T47D (cell line): ENCODE measurements at places on chromosomes 3 and 15.
A peak's percentile ranks its signal among the peaks of the same experiment; 100 is the strongest.

DNA sequence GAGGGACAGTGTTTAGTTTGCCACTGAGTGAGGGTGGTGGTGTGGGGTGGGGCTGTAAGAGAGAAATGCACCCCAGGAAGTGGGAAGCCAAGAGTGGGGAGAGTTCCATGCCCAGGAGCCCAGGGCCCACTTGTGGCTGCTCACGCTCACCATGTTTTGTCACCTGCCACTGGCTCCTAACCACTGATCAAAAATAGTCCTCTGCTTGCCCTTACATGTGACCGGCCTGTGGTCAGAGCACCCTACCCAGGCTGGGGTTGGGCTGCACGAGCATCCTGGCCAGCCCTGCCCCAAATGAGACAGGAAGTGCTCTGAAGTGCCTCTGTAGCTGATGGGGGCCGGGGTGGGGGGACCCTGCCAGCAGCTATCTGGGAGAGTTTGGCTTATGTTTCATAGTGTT lies 216.3 kb downstream of the RPLP1 start:
- no peak for DNase-seq

GRCh38 chr15:82132742-82133141 lies 86.9 kb upstream of the MEX3B start:
- no peak for DNase-seq

- peak; percentile 62 for DNase-seq
Measured at GRCh38 chr3:159828542-159828943, 160.1 kb upstream of the IL12A start.

DNA sequence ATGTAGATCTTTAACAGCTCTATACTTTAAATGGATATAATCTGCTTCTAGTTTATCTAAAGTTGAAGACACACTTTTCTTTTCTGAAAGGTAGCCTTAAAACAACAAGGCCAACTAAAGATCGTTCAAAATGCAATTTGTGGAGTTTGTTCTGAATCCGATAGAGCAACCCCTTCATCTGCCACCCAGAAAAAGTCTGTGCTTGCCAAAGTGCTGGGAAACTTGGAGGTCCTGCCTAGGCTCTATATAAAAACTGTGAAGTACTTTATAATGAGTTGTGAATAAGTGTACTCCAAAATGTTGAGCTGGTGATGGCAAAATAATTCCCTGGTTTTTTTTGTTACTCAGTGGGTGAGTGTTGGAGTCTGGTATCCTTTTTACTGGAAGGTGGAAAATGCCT lies 12.5 kb downstream of the GLDN start:
- no peak for DNase-seq

DNA sequence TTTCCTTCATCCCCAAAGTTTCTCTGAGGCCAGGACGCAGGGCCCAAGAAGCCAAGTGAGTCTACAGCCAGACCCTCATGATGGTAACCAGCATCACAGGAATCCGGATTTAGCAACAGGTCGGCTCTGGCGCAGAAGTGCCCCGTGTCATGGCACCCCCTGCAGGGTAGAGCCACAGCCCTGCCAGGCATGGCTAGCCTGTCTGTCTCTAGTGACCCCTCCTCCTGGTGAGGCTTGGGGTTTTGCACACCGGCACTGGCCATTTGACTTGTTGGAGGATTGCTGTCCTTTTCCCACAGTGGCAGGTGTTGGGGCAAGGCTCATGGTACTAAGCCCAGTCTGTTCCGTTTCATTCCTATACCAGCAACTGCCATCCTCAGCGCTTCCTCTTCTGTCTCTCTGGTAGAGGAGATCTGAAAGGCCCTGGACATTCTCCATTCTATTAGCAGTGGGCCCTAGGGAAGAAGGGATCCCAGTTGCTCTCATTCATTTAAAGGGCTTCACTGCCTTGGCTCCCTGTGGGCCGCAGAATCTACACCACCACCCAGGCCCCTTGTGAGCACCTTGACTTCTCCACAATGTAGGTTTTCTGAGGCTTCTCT lies 9.4 kb upstream of the CHAC1 start:
- no peak for DNase-seq

DNA sequence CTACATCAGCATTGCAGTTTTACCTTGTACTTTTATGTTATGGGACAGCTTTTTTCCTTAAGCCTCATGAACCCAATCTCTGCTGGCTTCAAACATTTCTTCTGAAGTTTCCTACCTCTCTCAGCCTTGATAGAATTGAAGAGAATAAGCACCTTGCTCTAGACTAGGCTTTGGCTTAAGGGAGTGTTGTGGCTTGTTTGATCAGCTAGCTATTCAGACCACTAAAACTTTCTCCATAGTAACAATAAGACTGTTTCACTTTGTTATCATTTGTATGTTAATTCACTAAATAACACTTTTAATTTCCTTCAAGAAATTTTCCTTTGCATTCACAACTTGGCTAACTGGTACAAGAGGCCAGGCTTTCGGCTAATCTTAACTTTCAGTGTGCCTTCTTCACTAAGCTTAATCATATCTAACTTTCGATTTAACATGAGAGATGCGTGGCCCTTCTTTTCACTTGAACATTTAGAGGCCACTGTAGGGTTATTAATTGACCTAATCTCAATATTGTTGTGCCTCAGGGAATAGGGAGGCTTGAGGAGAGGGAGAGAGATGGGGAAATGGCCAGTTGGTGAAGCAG lies 8.1 kb upstream of the TIGIT start:
- no peak for DNase-seq

- no peak for DNase-seq
Measured at GRCh38 chr3:61890586-61890985, 329.2 kb downstream of the PTPRG start.

- DNase-seq: no peak
Measured at GRCh38 chr15:38507570-38507969, 53.6 kb downstream of the FAM98B start.

GRCh38 chr3:197038679-197039462 lies 9.3 kb upstream of the MELTF start:
- DNase-seq: no peak

GRCh38 chr3:36893137-36893557 lies 51.7 kb downstream of the TRANK1 start:
- no peak for DNase-seq

DNA sequence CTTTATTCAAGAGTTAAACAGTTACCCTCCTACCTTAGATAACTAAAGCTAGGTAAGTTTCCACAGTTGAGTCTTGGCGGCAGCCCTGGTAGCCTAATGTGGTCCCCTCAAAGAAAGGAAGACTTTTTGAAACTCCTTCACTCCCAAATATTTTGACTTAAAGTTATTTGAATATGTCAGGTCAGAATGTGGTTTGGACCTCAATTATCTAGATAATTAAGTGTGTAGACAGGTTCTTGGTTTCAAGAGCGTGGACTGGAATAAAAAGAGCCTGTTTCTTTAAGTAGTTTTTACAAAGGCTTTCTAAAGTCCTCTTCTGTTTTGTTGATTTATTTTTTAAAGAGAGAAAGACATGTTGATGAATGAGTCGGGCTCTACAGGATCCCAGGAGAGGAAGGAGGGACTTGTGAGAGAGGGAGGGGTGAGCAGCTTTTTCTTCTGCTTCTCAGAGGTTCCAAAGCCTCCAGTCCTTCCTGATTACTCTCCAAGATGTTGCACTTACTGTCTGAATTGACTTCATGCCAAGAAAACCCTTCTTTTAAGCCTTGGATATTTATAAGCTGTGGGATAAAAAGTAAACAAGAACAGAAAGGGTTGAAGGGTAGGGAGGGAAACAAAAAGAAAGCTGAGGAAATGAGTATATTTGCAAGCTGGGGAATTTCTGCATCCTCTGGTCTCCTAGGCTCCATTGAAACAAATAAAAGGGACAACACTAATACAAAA lies 457.4 kb downstream of the IGSF11 start:
- no peak for DNase-seq

GRCh38 chr3:75395580-75396315 lies 268.4 kb upstream of the FRG2C start:
- no peak for DNase-seq

DNA sequence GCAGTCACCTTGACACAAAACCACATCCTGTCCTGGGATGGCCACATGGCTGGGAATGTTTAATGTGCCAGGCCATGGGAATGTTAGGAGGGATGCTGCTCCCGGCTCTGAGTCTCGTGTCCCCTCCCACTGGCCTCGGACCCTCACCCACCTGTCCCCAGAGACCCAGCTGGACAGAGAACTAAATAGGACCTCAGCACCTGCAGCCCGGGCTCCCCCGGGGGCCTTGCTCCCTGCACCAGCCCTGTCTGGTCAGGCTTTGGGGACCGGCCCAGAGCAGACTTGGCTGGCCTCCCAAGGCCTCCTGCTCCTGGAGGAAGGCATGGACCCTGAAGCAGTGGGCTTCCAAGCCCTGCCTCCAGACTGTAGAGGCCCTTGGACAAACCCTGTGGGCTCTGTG lies 100.0 kb upstream of the IQSEC1 start:
- DNase-seq: no peak

- no peak for DNase-seq
Measured at GRCh38 chr15:66850996-66851310, 148.9 kb downstream of the SMAD6 start.

GRCh38 chr3:36647423-36647853 lies 116.9 kb downstream of the DCLK3 start:
- DNase-seq: no peak

DNA sequence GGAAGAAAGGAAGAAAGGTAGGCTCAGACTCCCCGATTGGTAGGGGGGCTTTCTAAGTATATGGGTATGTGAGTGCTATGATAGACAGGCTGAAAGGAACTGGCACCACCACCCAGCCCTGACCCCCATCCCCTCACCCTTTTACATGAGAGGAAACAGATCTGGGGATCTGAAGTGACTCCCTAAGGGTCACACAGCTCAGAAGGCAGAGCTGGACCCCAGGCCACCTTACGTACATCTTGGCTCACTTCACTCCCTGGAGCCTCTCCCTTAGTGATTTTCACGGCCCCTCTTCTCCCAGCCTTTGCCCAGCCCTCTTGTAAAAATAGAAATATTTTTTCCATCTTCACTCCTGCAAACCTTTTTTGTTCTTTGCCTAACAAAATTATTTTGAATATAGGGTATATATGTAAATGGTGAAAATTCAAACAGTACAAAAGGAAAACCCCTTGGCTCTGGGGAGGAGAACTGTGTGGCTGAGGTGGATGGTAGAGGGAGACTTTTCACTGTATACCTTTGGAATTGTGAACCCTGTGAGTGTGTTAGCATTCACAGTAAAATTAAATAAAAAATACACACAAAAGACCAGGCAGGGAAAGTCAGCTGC lies 34.8 kb upstream of the POLG start:
- no peak for DNase-seq

DNA sequence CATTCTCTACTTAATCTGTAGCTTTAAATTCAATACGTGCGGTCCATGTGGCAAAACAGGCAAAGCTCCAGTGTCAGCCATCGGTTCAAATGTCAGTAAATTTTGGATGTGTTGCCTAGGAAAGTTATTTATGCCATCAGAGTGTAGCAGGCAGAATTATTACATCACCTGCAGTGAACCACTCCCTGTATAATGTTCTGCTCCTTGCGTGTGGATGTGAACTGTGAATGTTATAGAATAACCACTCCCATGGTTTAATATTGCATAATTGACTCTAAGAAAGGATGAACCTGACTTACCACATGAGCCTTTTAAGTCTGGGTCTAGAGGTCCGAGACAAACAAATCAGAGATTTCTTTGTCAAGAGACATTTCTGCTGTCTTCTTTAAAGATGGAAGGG lies 145.5 kb downstream of the GOLIM4 start:
- DNase-seq: no peak

- peak; percentile 67 for DNase-seq
Measured at GRCh38 chr3:197103766-197104165, 74.1 kb upstream of the MELTF start.

DNA sequence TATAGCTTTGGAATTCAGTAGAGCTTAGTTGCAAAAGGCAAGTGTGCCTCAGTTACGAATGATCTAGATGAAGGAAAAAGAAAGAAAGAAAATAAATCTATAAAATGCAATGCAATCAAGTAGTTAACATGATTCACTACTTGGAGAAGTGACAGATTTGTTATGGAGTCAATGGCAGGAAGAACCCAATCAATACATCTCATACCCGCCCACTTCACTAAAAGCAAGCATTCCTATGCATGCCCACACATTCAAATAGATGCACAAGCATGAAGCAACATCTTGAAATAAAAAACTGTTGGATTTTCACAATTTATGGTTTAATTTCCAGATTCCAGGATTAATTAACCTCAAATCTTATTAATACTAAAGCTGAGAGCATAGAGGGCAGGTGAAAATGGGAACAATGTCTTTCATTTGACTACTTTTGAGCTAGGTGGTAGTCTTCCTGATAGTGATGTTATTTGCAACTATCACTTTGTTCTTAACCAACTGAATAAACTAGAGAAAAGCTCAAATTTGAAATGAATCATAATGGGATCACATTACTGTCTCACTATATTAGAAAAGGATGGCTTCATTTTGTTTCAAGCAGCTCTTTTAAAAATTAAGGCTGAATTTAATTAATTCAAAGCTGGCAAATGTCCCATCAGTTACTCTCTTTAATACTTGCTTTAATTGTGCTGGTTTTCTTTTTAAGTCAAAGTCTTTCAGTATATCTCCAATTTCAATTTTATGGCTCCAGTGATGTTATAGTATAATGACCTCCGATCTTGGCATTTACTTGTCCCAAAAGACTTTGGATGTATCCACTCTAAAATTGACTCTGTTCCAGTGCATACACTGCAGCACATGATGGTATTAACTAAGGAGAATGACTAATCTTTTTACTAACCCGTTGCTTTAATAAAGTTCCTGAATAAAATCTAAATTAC lies 46.7 kb upstream of the CCDC50 start:
- DNase-seq: no peak

DNA sequence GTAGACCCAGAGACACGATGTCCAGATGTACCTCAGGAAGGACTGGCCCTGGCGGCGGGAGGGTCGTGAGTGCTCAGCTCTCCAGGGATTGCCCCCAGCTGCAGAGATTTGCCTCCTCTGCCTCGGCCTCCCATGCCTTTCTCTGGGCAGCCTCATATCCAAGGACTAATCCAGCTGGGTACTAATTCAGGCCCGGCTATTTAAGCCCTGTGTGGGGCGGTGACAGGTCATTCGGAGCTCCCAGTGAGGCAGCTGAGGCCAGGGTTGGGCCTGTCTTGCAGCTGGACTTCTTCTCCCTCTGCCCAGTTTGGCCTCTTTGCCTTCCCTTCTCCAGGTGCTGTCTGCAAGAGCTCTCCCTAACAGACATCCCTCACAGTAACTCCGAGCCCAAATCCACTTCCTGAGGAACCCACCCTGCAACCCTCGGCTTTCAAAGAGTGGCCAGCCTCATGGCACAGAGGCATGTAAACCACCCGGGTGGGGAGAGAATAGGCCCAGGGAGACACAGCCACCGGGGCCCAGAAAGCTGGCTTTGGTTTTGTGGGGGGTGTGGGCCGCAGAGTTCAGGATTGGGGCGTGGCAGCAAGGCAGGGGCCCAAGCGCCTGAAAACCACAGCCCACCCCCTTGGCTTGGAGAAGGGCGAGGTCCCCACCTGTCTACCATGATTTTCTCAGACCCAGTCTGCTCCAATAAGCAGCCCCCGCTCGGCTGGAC lies 85.8 kb downstream of the PPCDC start:
- no peak for DNase-seq
